GOT3 (cell line): ENCODE measurements at places on chromosomes 1 and 21.

DNA sequence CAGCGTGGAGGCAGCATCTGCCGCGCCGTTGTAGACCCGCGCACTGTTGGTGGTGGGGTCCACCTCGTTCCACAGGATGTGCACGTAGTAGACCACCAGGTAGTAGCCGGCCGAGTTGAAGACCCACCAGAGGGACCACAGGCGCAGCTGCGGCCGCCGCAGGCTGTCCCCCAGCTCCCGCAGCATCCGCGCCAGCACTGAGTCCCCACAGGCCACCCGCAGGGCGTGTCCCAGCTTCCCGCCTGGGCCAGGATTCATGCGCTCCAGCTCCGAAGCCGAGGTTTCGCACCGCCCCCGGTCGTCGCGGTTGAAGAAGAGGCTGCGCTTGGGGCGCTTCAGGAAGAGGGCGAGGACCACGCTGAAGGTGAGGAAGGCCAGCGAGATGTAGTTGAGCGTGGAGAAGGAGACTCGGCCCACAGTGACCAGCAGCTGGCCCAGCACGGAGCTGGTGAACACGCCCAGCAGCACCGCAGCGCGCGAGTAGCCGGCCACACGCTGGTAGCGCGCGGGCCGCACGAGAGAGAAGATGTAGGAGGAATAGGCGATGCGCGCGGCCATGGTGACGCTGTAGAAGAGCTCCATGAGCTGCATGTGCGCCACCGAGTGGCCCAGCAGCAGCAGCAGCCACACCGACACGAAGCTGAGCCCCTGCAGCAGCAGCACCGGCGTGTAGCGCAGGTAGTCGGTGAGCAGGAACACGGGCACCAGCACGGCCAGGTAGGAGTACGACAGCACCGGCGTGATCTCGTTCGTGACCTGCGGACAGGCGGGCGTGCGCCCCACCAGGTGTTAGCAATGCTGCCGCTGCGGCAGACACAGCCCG, 10.6 kb downstream of the SLC19A1 start:
- no peak for DNase-seq

DNA sequence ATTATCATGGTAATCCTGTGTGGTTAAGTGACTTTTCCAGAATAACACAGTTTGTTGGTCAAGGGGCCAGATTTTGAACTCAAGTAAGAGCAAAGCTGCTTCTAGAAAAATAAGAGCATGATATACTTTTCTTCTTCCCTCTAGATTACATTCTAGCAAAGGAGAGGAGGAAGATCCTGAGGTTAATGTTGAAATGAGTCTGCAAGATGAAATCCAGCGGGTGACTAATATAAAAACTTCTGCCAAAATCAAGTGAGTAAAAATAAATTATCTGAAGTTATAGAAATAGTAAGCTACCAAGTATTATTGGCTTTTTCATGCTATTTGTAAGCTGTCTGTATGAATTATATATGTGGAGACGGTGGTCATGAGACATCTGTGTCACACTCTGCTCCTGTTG, 12.8 kb downstream of the WDR3 start:
- no peak for DNase-seq

DNA sequence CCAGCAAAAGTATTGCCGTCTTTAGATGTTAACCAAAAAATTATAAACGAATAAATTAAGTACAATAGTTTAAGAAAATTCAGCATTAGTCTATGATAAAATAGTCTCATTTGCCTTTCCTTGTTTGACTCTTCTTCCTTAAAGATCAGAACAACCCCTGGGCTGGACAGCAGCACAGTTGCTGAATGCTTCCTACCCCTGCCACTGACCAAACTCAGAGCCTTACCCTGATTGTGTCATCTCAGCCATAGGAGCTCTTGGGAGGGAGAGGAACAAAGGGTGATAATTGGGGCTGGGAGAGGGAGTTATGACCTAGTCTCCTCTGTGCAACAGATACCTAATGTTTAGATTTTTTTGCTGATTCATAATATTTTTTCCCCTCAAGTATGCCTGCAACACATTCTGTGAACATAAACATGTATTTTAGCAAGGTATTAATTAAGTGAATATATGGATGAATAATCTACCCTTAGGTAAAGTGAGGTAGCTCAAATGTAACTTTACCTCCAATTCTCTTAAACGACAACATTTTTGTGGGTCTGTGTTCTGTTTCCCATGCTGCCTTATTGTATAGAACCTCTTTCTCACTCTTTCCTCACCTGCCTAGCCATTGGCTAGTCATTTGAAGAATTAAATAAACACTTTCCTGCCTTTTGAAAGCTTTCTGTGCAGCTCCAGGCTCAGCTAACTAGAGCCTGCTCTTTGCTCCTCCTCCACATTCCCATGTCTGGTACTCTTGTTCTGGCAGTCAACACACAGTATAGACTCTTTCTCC, 46.1 kb downstream of the FGGY start:
- no peak for DNase-seq

DNA sequence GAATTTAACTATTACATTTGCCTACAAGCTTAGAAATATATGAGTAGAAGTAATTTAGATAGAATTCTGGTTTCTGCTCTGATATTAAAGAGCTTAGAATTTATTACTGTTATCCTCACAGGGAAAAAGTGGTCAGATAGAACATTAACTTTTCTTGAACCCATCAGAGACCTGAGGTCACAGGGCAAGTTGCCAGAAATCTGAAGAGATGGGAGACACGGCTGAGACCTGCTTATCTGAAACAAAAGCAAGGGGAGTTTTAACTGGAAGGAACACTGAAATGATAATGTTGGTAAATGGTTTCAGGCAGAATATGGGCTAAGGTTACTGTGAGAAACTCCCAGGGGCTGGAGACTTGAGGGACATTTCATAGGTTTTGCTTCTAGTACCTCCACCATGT, 28.0 kb upstream of the USP25 start:
- no peak for DNase-seq

- no peak for DNase-seq
Measured at GRCh38 chr1:175073061-175073460, 5.4 kb downstream of the TNN start.

GRCh38 chr1:4668743-4669700, 14.6 kb downstream of the AJAP1 start:
- DNase-seq: no peak

DNA sequence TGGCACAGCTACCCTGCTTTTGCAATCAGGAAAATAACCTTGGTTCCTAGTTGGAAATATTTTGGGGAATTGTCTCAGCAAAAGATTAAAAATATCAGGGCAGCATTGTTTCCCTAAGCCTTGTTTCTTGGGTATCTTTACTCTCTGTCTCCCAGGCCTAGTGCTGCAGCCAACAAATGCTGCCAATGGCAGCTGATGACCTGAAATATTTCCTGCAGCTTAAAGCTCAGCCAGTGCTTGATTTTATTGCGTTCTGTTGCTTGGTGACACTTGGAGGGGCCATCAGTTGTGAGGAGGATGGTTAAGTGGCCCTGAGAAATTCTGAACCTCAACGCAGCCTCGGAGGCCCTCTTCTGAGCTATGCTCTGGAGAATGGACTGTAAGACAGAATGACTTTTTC, 59.4 kb upstream of the B3GALT5 start:
- DNase-seq: no peak

GRCh38 chr1:155166471-155167165, 6.5 kb downstream of the KRTCAP2 start:
- DNase-seq: no peak
